ENCODE measurements at places on chromosomes 1 and 21. TPM values are rescaled to one million over a fixed set of nuclear protein-coding genes. Genes with fewer than 3 reads are reported as not detected.

DNA sequence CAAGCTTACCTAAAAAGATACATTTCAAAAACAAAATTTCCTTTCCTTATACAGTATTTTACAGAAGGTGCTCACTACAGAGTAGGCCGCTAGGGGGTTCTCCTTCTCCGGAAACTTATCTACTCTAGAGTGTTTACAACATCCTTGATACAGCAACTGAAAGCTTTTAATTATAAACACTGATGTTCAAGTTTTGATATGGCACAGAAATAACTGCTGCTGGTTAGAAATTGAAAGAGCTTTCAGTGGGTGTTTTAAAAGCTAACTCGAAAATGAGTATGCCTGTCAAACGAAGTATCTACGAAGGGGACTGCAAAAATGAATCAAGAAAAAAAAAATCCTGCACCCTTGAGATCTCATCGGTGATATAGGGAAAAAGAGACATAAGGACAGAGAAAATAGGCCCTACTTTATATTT lies 1.0 kb downstream of the YOD1 start:
- peak overlapping the region; percentile 93 for H3K27ac ChIP-seq
- peaks cover 83% of the 10 kb centered on the region for H3K36me3 ChIP-seq
- H3K4me3 ChIP-seq = peak overlapping the region; percentile 97
- H3K4me1 ChIP-seq = peaks cover 58% of the 10 kb centered on the region
- no peaks in the 10 kb centered on the region for H3K27me3 ChIP-seq

GRCh38 chr21:19914028-19914427 lies 1084.2 kb upstream of the NCAM2 start:
- H3K4me1 ChIP-seq = no peaks in the 10 kb centered on the region
- H3K36me3 ChIP-seq = no peaks in the 10 kb centered on the region
- no peak overlapping the region for H3K4me3 ChIP-seq
- no peak for DNase-seq
- H3K27me3 ChIP-seq = no peaks in the 10 kb centered on the region
- H3K27ac ChIP-seq = no peak overlapping the region

GRCh38 chr1:151458802-151459330 lies 428 bp downstream of the POGZ start:
- H3K27me3 ChIP-seq = no peaks in the 10 kb centered on the region
- H3K4me3 ChIP-seq = peak overlapping the region; percentile 78
- peak; percentile 83 for DNase-seq
- H3K4me1 ChIP-seq = no peaks in the 10 kb centered on the region
- peaks cover 29% of the 10 kb centered on the region for H3K36me3 ChIP-seq

Gene SGIP1
- total RNA-seq = not detected

Gene ARHGAP30
- 2.9 TPM for total RNA-seq

All from Calu3 (cell line).